ENCODE measurements at places on chromosomes 1 and 21.

DNA sequence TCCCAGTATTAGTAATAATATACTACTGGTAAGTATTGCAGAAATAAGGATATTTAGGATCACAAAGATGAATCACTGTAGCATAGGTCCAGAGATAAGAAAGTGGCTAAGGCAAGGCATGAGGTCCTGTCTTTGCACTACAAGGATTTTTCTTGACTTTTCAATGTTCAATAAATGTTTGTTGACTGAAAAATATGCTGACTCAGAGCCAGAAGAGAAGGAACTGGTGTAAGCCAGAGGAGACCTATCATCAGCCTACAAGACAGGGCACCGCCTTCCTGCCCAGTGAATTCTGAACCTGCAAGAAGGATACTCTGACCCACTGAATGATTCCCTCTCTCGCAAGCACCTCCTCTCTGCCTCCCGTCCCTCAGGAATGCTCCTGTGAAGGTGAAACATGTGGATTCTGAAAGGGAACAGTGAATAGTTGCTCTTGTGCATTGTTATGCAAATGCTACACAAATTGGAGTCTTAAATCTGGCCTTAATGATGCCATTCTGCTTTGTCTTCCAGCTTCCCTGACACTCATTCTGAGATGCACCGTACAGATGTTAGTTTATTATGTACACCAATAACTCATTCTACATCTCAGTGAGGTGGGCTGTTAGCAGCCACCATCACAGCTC, 540.0 kb downstream of the OMA1 start:
- DNase-seq, result no peak

DNA sequence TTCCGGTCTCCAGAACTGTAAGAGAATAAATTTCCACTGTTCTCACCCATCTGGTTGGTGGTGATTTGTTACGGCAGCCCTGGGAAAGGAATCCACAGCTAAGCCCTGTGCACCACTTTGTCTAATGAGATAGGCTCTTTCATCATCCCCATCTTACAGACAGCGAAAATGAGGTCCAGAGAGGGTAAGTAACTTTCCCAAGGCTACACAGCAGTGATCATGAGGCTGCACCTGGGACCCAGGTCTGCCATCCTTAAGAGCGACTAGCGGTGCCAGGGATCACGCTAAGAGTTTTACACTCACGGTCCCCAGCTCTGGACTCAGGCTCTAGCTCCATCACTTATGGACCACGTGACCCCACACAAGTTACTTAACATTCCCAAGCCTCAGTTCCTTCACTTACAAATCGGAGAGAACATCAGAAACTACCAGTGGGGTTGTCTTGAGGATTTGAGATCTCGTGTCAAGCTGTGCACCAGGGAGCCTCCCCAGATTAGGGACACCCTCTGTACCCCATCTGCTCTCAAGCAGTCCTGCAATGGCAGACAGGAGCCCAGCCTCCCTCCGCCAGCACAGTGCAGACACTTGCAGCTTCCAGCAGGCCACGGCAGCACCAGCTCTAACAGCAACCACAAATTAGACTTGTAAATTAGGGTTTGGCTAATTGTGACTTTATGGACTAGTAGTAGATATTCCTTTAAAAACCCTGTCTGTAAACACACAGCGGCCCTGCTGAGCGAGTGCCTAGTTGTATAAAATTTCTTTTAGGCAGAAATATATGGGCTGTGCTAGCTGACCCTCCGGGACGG, 87.3 kb downstream of the DISP3 start:
- DNase-seq, result no peak

- DNase-seq, result no peak
Observed at GRCh38 chr21:44024257-44024656, 12.1 kb downstream of the TRAPPC10 start.

GRCh38 chr21:43929217-43929971, 64.4 kb downstream of the AGPAT3 start:
- DNase-seq, result no peak

- DNase-seq, result no peak
Observed at GRCh38 chr1:214563881-214564280, 12.5 kb upstream of the PTPN14 start.

- DNase-seq, result no peak
Observed at GRCh38 chr1:150243003-150243402, 7.1 kb upstream of the ANP32E start.

DNA sequence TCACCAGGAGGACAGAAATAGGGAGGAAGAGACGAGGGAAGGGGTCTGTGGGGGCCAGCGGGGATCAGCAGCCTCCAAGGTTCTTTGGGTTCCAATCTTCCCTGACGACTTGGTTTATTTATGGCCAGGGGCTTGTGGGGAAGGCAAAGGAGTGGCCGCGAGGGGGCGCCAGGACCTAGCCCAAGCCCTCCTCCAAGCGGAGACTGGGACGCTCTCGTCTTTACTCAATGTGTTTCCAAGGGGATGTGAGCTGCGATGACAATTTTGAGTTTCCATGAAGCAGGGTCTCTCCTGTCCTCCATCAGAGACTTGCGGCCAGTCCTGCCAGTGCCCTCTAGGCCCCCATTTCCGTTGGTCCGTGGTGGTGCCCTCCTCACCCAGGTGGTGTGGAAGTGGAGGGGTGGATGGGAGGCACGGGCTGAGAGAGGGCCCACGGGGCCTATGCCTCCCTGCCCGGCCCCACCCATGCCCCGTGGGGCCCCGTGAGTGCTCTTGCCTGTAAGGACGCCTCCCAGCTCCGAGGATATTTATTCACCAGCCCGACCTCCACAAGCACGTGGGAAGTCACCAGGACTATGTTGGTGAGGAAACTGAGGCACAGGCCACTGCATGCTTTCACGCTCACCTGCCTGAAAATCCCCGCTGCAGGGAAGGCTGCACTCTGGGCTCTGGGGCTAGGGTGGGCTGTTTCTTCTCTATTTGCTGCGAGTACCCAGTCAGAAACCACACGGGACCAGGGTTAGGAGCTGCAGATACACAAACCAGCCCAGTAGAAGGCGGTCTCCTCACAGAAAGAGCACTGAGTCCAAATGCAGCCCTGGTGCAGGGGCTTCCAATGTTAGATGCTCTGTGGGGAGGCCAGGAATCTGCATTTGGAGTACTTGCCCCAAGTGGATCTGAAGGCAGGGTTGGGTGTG, 26.5 kb downstream of the DMRTB1 start:
- DNase-seq, result peak; percentile 89

- DNase-seq, result no peak
Observed at GRCh38 chr1:178684542-178685000, 40.5 kb upstream of the RALGPS2 start.

DNA sequence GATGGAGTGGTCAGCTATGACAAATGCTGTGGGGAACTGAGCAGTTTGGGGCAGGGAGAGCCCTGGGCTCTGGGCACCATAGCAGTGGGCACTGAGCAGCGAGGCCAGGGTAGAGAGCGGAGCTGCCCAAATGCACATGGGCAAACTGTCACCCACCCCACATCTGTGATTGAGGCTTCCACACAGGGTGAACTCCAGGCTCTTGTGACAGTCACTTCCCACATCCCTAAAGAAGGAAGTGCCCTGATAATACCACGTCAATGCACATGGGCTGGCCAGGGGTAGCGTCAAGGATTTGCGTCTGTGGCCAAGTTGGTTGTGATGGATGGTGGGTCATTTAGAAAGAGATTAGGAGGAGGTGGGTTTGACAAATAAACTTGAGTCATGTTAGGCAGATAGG, 2.6 kb upstream of the GUCA2B start:
- DNase-seq, result no peak

DNA sequence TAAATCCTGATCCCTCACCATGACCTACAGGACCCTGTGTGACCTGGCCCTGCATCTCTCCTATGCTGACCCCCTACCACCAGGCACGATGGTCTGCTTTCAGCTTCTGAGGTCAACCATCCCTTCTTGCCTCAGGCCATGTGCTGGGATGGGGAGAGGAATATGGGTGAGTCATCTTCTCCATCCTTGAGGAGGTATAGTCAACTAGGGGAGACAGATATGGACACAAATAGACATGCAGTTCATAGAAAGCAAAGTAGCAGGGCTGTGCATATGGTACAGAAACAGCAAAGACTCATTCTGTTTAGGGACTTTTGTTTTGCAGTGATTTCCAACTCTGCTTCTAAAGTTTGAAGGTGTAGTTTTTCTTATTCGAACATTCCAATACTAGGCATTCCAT, 250.8 kb upstream of the FGGY start:
- DNase-seq, result no peak

DNA sequence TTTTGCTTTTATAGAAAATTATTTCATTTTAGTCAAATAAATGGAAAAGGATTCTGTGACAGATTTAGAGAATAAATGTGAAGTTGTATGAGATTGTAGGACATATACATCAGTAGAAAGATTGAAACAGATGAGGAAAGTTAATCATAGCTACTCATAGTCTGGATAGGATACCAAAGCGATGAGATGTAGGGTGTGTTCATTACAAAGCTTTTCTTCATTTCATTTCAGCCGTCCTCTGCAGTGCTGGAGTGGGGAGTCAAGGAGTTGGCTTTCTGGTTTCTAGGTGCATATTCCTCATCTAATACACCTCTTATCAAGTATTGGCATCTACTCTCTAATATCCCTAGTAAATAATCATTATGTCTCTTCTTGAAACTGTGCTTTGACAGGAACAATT, 149.5 kb upstream of the NEGR1 start:
- DNase-seq, result no peak

DNA sequence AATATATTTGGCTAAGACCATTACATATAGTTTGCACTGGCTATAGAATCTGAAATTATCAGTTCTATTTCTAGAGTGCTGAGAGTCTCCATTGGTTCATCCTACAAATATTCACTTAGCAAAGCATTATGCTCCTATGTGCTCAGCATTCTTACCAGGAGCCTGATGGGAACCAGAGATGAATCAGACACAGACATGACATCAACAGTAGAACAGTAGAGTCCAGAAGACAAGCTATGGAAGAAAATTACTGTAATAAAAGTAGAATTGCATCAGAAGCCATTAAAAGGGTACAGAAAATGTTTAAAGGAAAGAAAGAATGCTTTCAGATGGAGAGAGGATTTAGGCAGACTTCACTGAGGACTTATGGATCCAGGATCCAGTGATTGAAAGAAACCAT, 271.7 kb upstream of the SNX7 start:
- no peak for DNase-seq

- DNase-seq, result no peak
Observed at GRCh38 chr1:186943891-186944686, 115.3 kb downstream of the PLA2G4A start.

DNA sequence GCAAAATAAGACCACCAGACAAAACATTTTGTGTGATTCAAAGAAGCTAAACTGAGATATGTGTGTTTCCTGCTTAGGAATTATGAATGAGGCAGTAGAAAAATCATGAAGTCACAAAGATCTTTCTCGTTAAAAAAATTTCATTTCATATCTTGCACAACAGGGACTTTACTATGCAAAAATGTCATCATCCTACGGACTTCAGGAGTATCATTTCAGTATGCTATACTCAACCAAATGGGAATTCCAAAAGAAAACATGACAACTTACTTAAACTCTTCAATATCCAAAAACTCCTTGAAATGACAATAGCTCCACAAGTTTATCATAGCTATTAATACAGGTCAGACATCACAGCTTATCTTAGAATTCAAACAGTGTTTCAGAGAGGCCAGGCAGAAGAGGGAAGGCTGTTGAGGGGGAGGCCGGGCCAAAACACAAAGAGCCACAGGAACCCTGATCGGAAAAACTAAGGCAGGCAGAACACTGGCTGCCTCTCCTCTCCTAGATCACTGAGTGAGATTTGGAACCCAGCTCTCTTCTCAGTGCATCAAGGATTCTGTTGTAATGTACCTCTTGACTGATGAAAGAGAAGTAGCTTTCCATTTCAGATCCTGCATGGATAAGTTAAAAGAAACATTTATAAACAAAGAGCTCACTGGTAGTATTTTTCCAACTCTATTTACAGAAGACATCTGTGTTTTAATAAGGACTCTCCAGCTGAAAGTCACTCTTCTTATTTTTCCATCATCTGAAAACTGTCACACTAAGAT, 66.9 kb downstream of the TESK2 start:
- no peak for DNase-seq

GRCh38 chr21:33203371-33203724, 26.4 kb upstream of the IFNAR2 start:
- no peak for DNase-seq

DNA sequence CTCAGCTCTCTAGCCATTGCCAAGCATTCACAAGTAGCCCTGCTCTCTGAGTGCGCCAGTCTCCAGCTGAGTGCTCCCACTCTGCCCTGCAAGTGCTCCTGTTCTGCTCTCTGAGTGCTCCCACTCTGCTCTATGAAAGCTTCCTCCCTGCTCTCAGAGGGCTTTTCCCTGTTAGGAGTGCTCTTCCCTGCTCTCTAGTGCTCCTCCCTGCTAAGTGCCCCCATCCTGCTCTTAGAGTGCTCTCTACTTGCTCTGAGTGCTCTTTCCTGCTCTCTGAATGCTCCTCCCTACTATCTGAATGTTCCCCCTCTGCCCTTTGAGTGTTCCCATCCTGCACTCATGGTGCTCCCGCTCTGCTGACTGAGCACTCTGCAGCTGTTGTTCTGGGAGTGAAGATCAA, 555.4 kb downstream of the NPHP4 start:
- DNase-seq, result no peak

- DNase-seq, result no peak
Observed at GRCh38 chr21:44972301-44972814, 32.5 kb downstream of the SLX9 start.

- DNase-seq, result peak; percentile 24
Observed at GRCh38 chr1:119978018-119978505, 81.7 kb upstream of the ADAM30 start.

GRCh38 chr1:34162852-34163766, 1.9 kb downstream of the CSMD2 start:
- peak; percentile 76 for DNase-seq

DNA sequence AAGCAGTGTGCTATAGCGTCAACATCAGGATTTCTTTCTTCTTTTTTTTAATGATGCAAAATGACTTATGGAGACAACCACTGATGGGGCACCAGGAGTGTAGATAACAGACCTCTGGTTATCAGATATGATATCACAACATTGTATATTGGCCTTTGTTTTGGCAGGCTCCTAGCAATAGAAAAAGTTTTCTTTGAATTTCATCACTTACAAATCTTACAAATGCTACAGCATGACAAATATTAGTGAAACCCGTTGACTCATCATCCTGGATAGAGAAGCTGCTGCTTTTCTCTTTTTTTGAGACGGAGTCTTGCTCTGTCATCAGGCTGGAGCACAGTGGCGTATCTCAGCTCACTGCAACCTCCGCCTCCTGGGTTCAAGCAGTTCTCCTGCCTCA, 92.9 kb downstream of the LTN1 start:
- no peak for DNase-seq

- no peak for DNase-seq
Observed at GRCh38 chr21:18476639-18477038, 73.1 kb upstream of the TMPRSS15 start.

- DNase-seq, result no peak
Observed at GRCh38 chr1:212666116-212666775, 33.4 kb downstream of the BATF3 start.

DNA sequence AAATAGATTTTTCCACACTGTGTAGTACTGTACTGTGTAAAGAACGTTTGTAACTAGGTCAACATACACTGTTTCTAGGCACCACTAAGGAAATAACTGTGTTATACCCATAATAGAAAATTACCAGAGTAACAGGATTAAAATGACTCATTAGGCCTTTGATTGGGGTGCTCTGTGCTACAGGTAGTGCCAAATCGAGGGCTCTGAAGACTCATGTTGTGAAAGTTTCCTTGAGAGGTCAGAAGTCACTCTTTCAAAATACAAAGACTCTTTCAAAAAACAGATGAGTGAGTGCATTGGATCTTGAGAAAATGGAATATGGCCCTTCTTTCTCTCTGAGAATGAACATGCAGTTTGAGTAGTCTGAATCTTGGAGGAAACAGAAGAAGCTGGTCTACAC, 143.0 kb downstream of the MRPL39 start:
- DNase-seq, result no peak
